ENCODE measurements at places on chromosomes 2 and 18. TPM values are rescaled to one million over a fixed set of nuclear protein-coding genes. Genes with fewer than 3 reads are reported as not detected.
A peak's percentile ranks its signal among the peaks of the same experiment; 100 is the strongest.

GRCh38 chr2:71743995-71744675 lies 290.8 kb downstream of the DYSF start:
- peak; percentile 89 for DNase-seq

DNA sequence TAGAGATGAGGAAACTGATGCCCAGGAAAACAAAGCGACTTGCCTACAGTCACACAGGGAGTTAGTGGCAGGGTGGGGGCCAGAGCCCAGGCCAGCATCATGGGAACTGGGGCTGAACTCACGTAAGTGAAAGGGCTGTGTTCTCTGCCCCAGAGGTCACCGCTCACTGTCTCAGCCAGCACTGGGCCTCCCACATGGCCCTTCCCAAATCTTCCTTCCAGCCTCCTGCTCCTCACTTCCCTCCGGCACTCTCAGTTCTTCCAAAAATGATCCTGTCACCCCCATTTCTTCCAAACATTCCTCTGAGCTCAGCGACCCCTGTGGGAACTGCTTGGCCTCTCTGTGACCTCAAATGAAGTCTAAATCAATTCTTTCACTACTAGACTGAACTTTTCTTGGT lies 90.5 kb upstream of the TMEM247 start:
- no peak for DNase-seq

DNA sequence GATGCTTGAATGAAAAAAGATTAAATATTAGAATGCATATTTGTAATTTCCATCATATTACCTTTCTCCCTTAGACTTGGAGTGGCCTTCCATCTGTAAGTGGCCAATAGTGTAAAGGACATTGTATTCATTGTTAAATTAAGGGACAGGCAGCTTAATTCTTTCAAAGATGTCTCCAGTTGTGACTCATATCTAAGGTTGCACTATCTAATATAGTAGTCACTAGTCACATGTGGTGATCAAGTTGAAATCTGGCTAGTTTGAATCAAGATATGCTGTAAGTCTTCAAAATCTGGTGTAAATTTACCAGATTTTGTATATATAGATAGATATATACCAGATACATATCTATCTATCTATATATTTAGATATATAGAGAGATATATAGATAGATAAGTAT lies 52.4 kb upstream of the AGPS start:
- no peak for DNase-seq

GRCh38 chr2:26384597-26384996 lies 17.1 kb upstream of the DRC1 start:
- no peak for DNase-seq

DNA sequence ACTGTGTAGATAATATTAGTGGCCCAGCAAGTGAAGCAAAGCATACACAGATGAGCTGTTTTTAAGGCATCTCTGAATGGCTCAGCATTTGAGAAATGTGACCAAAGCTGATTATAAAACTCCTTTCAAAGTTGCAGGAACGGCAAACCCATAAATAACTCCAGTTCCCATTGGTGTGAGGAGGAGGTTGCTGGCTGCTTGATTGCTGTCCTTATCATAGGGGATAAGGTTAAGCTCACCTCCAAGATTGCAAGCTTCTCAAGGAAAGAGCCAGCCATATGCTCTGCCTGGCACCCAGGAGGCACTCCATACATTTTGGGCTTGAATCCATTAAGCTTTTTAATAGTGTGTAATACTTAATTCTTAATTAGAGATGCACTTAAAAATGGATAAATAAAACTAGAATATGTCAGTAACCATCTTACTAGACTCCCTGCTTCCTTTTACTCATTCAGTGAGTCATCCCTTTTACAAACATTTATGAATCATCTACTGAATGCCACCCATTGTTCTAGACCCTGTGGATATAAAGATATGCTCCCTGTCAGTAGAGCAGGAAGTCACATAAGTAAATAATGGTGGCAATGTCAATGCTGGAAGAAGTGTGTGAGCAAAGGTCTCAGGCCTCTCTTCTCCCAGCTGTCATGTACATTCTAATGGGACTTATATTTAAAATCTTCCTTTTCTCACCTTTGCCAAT lies 99.3 kb downstream of the SPATS2L start:
- no peak for DNase-seq

DNA sequence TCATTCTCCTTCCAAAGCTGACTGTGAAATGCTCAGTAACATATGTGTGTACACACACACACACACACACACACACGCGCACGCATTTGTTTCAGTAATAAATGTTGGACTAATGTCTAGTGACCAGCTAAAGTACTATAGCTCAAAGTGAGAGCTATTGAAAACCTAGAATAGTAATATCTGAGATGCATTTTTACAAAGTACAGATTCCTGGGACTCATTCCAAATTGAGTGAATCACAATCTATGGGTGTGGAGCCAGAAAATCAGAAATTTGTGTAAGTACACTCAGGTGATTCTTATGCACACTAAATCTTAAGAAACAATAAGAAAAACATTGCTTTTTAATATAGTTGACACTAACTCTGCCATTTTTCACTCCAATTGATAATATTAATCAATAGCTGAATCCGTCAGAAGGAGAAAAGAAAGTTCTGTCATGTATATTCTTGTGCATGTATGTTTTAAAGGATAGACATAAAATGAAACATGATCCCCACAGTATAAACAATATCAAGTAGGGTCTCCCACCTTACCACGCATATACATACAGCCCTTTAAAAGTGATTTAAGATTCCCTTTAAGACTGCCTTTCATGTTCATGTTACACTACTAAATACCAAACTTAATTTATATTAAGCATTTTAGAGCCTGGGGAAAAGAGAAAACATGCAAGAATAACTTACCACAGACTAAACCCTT lies 123.5 kb downstream of the ATAD2B start:
- no peak for DNase-seq

The MC4R gene
- 2.5 TPM for total RNA-seq

The GPAT2 gene
- 10.0 TPM for total RNA-seq

The SERPINB3 gene
- total RNA-seq = not detected

The EMILIN2 gene
- 19.2 TPM for total RNA-seq

The ABCB11 gene
- total RNA-seq = 0.06 TPM
